ENCODE measurements at places on chromosomes 7 and 10.

- DNase-seq, result no peak
Measured at GRCh38 chr10:91756286-91756685, 41.9 kb upstream of the TNKS2 start.

GRCh38 chr10:104824380-104825006, 183.4 kb downstream of the SORCS3 start:
- no peak for DNase-seq

GRCh38 chr7:25288556-25289307, 60.4 kb upstream of the NPVF start:
- no peak for DNase-seq

DNA sequence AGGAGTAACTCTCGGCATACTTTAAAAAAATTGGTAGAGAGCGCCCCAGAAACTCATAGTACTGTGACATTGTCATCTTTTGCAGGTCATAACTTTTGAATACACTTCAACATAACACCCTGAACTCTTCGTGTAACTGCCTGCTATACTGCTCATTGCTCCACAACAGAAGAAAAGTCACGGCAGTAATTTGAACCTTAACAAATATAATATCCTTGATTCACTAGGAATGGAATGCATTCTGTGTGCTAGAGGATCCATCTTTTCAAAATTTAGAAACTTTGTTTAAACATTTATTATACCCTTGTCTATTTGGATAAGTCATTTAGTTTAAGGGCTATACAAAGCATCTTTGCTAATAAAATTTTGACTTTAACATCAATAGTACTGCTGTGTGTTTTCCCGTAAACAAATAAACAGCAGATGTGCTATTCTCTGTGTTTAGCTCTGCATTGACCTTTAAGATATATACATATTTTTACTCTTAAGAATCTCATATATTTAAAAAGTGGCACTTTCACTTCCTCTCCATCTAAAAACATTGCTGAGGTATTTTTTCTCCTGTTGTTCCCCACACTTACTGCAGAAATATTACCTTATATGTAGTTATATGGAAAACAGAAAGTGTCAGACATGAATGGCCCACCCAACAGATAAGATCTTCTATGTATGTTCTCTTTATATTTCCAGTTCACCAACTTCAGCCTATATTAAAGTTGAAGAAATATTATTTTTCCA, 217.6 kb upstream of the TMEM229A start:
- no peak for DNase-seq

- no peak for DNase-seq
Measured at GRCh38 chr7:121313220-121313792, 15.5 kb upstream of the WNT16 start.

- DNase-seq, result no peak
Measured at GRCh38 chr7:121480058-121480457, 84.0 kb upstream of the FAM3C start.

DNA sequence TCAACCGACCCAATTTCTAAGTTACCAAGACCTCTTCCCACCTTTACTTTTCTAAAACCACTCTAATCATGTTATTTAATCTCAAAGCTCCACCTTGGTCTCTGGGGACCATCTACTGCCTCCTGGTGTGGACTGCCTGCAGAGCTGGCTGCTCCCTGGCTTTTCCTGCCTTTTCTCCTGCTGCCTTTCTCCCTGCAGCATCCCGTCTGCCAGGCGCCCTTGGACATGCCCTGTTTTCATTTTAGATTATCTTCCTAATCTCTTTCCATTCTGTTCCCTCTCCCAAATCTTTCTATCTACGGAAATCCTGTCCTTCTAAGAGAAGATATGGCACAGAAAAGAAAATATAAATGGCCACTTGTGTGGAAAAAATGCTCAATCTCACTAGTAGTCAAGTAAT, 23.1 kb downstream of the TCAF1 start:
- DNase-seq, result no peak

All from activated naive CD4-positive, alpha-beta T cell treated with Interleukin-2 at 50 U/mL for 16 hours (primary cell).